ENCODE measurements at places on chromosomes 2 and 18.

DNA sequence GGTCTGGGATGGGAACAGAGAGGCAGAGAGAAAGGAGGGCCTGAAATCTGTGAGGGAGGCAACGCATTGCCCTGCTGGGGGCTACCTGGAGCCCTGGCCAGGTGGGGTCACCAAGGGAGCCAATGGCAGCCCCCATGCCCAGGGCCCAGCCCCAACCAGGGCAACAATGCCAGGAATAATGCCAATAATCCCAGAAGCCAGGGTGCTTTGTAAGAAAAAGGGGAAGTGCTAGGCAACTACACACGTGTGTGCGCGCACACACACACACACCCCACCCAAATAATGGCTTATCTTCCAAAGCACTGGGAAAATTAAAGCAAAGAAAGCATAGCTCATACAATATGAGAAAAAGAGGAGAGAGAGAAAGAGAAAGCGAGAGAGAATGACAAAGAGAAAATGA lies 7.0 kb upstream of the CLEC4F start:
- no peak for DNase-seq

DNA sequence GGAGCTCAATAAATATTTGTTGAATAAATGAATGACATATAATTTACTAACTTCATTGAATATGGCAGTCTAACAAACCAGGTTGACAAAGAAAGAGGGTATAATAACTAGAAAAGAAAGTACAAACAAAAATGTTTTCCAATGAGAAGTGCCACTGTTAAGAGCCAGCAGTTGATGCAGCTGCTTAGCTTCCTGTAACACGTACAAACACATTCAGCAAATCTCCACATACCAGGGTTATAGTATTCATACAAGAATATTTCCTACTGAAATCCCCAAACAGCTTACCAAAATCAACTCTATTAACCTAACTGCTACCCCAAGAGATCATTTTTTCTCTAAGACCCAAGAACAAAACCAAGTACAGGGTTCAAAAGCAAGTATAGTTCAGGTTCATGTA lies 77.7 kb downstream of the THADA start:
- DNase-seq = no peak

GRCh38 chr2:163659224-163659623 lies 76.6 kb downstream of the FIGN start:
- no peak for DNase-seq

- DNase-seq = peak; percentile 48
These were observed 755 bp upstream of the ATP9B start for GRCh38 chr18:79068341-79068936.

GRCh38 chr2:121231385-121232000 lies 53.5 kb downstream of the TFCP2L1 start:
- DNase-seq = no peak

GRCh38 chr18:22676423-22676822 lies 256.7 kb upstream of the RBBP8 start:
- DNase-seq = no peak

DNA sequence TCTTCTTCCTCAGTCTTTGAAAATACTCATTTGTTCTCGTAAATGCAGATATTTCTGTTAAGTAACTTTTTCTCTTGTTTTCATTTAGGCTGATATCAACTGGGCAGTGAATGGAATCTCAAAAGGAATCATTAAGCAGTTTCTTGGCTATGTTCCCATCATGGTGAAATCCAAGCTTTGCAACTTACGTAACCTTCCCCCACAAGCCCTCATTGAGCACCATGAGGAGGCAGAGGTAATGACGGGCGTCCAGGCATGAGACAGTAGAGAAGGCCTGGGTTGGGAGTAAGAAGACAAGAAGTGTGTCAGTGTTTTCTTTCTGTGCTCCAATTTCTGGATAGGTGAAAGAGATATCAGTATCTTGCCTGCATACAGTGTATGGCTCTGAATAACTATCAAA lies 5.1 kb downstream of the POLR1B start:
- no peak for DNase-seq

GRCh38 chr2:161418715-161419637 lies 2.9 kb downstream of the TBR1 start:
- DNase-seq = peak; percentile 24

DNA sequence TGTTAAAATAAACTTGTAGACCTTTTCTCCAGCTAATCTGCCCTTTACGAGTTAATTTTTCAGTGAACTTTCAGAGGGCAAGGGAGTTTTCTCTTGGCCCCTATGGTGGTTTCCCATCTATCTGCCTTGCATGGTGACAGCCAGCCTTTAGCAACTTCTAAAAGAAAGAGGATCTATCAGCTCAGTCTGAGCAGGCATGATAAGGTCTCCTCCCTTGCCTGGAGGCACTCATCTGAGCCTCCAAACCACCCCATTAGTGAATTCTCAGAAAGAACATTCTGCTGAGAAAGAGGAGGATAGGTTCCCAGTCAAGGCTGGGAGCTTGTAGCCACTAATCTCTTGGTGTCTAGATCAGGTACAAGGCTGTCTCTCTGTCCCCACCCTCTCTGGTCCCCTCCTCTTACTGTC lies 10.7 kb upstream of the GYPC start:
- DNase-seq = no peak

DNA sequence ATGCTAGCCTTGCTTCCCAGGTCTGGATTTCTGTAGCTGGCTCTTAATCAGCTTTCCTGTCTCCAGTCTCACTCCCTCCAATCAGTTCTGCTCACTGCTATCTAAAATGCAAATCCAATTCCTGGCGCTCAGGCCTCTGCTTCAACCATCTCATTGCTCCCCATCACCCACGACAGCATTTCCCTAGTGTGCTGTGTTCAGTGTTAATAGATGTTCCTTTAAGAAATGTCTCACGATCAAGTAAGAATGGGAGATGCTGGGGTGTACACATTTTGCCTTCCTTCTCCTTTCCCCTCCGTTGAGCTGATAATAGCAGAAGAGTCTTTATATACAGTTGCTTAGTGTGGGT lies 1.6 kb upstream of the PUM2 start:
- no peak for DNase-seq

- no peak for DNase-seq
These were observed 798.8 kb upstream of the HS6ST1 start for GRCh38 chr2:129117434-129117833.

GRCh38 chr2:222424729-222425671 lies 657 bp downstream of the SGPP2 start:
- DNase-seq = peak; percentile 72

GRCh38 chr2:139465789-139466188 lies 685.6 kb upstream of the NXPH2 start:
- no peak for DNase-seq

All from activated CD4-positive, alpha-beta memory T cell treated with anti-CD3 and anti-CD28 coated beads for 36 hours (primary cell).